Transverse colon (tissue), 4 donors: ENCODE measurements at places on chromosomes 12 and 14. TPM values are rescaled to one million over a fixed set of nuclear protein-coding genes. Genes with fewer than 3 reads are reported as not detected.
A peak's percentile ranks its signal among the peaks of the same experiment; 100 is the strongest.

DNA sequence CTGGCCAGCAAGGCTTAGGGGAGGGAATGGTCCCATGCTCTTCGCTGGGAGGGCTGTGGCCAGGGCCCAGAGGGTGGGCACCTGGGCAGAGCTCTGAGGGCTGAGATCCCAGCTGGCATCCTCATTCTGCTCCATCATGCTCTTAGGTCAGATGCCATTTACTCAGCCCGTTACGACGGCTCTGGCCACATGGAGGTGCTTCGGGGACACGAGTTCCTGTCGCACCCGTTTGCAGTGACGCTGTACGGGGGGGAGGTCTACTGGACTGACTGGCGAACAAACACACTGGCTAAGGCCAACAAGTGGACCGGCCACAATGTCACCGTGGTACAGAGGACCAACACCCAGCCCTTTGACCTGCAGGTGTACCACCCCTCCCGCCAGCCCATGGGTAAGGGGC, 30.8 kb upstream of the LRP1-AS start:
- no peak for DNase-seq

- DNase-seq, result peak; percentile 35
These were observed 57.2 kb upstream of the RIN3 start for GRCh38 chr14:92456215-92457015.

DNA sequence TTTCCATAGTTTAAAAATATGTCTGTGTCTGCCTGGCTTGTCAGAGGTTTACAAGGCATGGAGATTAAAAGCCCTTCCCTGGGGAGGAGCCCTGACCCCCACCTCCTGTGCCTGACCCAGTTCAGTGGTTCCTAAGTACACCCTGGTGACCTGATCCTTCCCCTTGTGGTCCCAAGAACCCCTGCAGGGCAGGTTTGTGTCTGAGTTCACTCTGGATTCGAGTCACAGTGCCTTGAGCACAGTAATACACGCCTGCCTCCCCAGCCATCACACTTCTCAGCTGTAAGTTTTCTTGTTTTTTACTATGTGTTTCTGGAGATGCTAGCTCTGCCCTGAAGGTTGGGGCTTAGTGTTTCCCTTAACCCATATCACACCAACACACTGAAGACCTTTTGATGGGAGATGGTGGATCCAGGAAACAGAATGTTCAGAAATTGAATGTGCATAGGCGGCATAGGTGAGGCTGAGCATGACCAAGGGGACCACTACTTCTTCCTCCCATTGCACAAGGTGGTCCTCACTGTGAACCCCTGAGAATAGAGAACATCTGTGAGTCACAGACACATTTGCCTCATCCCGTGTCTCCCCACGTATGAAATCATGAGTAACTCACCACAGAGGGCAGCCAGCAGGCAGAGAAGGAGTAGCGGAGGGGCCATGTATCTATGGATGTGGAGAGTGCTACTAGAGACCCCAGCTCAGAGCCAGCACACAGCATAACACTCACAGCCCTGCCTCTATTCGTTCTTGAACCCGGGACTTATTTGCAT, 962.9 kb downstream of the TMEM121 start:
- DNase-seq, result no peak

DNA sequence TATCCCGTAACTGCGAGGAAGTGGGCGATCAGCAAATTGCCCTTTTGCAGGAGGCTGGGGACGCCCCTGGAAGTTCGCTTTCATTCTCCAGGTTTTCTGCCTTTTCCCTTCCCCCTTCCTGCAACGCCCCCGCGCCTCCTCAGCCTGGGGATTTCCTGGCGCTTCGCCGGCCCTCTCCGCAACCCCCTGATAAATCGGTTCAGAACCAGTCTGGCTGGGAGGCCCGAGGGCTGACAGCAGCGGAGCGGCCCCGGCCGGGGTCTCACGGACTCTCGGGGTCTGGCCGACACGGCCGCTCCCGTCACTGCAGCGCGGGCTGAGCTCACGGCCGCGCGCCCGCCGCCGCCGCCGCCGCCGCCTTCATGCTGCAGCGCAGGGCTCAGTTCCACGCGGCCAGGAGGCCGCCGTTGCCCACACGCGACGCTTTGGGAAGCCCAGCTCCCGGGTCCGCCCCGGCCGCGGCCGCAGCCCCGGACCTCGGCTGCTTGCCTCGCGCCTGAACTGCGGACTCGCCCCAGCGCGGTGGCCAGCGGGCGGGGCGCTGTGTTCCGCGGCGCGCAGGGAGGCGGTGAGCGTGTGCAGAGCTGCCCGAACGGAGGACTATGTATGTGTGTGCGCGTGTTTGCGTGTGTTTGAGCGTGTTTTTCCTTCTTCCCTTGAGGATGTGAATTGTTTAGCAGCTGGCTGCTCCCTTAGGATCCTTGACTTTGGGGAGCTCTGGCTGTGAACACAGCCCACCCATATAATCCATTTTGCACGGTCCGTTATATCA, at the start of gene LRFN5:
Gene LRFN5, plus strand, starts transcription at position 345 of the 772 bp plus-strand sequence.
- DNase-seq, result no peak

- DNase-seq, result no peak
These were observed 2.1 kb downstream of the CSRP2 start for GRCh38 chr12:76876696-76877229.

GRCh38 chr12:110314308-110314707, 33.3 kb downstream of the ATP2A2 start:
- DNase-seq, result no peak

- no peak for DNase-seq
These were observed 97.8 kb downstream of the PRKD1 start for GRCh38 chr14:29829851-29830250.

GRCh38 chr14:94598816-94599655, 13.2 kb upstream of the SERPINA3 start:
- peak; percentile 76 for DNase-seq

DNA sequence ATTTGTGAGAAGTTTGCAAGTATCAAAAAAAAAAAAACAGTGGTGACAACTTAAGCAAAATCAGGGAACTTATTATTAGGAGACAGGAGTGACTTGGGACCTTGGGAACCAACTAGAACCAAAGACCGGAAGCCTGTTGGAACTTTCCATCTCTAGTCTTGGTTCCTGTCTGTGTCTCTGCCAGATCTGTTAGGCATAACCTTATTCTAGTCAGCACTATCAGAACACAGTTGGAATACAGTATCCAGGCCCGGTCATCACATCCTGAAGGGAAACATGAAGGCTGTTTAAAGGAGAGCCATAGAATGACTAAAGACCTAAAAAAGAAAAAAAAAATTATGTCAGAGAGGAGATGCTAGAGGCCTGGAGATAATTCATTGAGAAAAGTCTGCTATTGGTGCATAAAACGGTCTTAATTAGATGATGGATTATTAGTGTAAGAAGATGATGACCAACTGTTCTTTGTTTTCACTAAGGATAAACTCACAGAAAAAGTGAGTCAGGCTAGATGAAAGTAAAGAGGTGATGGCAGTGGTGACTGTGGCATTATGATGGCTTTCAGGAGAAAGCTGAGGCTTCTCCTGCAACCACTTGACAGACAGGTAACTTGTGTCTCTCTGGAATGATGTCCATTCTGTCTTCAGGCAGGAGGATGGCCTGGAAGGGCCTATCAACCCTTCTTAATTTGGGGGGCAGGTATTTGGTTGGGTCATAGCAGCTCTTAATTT, 28.2 kb downstream of the DACT1 start:
- no peak for DNase-seq

GRCh38 chr14:58560208-58560607, 77.6 kb upstream of the DACT1 start:
- no peak for DNase-seq

GRCh38 chr14:75141967-75142366, 15.1 kb upstream of the NEK9 start:
- DNase-seq, result no peak

DNA sequence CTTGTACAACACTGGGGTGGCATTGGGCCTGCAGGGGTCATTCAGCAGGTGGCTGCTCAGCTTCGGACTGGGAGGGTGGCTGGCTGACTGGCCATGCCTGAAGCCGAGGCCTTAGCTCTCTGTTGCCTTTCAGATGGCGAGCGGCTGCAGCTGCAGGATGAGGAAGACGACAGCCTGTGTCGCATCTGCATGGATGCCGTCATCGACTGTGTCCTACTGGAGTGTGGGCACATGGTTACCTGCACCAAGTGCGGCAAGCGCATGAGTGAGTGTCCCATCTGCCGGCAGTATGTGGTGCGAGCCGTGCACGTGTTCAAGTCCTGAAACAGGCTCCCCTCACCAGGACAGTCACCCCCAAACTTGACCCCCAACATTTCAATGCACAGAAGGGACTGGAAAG, 23.3 kb downstream of the RNF34 start:
- no peak for DNase-seq

GRCh38 chr14:83548061-83548839, 1981.7 kb upstream of the FLRT2 start:
- no peak for DNase-seq

DNA sequence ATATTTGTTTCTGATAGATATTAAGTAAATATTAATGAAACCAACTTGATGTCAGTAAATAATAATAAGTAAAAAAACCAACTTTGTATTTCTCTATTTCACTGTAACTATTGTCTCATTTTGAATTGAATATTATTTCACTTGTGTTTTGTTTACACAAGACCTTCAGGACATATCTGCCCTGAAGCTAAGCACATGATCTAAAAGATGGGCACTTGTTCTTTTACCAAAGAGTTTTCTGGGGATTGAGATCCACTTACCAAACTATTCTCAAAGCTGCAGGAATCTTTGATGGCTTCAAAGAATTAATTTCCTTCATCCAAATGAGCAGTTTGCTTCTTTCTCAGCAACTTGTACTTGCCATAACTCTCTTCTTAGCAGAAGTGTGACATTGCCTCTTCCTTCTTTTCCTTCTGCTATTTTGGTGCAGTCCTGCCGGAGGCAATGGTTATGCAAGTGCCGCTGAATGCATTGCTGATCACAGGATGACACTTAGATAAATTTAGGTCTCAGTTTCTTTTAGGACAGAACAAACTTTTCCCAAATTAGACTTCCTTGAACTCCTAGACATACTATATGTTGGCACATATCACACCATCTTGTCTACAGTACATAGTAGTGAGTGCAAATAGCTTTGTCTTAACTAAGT, 9.2 kb downstream of the FAR2 start:
- DNase-seq, result no peak

DNA sequence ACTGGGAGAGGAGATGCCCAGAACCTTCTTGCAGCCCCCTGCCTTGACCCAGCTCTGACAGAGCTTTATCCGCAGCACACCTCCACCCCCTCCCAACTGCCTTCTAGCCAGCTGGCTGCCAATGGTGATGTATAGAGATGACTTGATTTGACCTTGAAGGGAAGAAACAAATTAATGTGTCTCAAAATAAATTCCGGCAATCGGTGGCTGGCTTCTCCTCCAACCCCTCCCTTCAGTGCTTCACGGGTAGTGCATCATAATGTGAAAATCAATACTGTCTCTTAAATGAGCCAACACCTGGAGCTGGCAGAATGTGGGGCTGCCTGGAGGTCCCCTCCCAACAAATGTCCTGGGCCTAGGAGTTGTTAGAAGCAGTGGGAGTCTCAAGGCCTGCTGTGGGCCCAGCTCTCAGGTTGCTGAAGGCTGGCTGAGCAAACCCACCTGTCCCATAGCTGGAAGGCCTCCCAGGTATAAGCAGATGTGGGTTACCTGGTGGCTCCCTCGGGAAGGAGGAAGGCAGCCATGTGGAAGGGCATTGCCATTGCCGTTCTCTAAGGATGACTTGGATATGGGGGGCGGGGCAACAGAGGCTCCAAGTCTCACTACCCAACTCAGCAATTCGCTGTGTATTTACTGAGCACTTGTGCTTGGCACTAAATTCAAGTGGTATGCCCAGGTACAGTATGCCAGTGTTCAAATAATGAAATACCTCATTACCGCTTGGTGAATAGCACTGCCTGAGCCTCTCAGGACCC, 23.2 kb downstream of the HSPB8 start:
- DNase-seq, result no peak

DNA sequence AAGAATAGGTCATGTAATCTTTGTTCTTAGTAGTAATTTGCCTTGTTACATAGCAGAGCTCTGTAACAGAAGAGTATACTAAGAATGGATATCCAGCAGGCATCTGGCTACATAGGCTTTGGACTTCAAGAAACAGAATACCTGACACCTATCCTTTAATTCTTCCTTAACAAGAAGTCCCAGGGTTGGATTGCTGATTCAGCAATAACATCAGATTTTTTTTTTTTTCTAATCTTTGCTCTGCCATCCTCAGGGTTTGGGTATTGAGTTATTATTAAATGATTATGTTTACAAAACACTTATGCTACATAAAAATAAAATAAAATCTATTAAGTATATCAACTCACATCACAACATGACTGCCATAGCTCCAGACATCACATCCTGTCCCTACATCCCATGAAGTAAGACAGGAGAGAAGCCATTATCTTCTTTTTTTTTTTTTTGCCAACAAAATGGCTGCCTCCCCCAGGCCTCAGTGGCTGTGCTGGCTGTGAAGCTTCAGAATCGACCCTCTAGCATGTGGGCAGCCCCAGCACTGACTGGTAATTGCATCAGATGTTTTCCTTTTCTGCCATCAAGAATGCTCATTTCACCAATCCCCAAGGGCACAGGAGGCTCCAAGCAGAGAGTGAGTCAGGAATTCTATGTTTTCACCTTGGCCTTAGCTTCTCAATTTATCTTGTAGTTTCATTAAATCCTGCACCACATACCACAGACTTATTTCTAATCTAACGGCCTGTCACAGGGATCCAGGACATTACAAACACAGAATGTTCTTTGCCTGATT, 186.2 kb downstream of the DICER1 start:
- no peak for DNase-seq

GRCh38 chr12:55901881-55902490, 25.7 kb downstream of the PYM1 start:
- DNase-seq, result no peak

DNA sequence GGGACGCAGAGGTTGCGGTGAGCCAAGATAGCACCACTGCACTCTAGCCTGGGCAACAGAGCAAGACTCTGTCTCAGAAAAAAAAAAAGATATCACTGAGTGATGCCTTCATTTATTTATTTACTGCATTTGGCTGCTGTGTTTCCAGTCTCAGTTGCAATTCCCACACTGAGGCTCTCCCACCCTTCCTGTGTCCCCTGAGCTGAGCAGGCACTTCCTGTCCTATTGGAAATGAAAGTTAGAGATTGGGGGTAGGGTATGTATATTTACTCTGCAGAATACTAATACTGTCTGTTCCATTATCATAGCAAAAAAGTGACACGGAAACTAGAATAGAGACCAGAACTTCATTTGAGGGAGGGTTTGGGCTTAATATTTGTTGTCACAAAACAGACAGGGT, 1.6 kb upstream of the RBMS2 start:
- DNase-seq, result no peak

- peak; percentile 77 for DNase-seq
These were observed 39.7 kb downstream of the KRT80 start for GRCh38 chr12:52151837-52152783.

- DNase-seq, result no peak
These were observed 68.5 kb upstream of the AMN1 start for GRCh38 chr12:31797230-31797872.

- no peak for DNase-seq
These were observed 36.8 kb downstream of the FGD4 start for GRCh38 chr12:32435921-32436705.

TMEM119 gene
- total RNA-seq, result 3.3 TPM

SYCP3 gene
- not detected for total RNA-seq

TAS2R14 gene
- 3.8 TPM for total RNA-seq

GUCY2C gene
- 20.5 TPM for total RNA-seq

SERPINA3 gene
- 19.7 TPM for total RNA-seq

RNF10 gene
- total RNA-seq, result 215 TPM

STK38L gene
- 51.8 TPM for total RNA-seq

PSMB5 gene
- total RNA-seq, result 8.6 TPM

ZNF740 gene
- 19.3 TPM for total RNA-seq

IL23A gene
- not detected for total RNA-seq

EIF2S1 gene
- total RNA-seq, result 7.1 TPM
